CD4-positive, alpha-beta T cell (primary cell): ENCODE measurements at places on chromosomes 12 and 14.

- DNase-seq, result no peak
Measured at GRCh38 chr12:92539110-92539749, 163.6 kb upstream of the PLEKHG7 start.

DNA sequence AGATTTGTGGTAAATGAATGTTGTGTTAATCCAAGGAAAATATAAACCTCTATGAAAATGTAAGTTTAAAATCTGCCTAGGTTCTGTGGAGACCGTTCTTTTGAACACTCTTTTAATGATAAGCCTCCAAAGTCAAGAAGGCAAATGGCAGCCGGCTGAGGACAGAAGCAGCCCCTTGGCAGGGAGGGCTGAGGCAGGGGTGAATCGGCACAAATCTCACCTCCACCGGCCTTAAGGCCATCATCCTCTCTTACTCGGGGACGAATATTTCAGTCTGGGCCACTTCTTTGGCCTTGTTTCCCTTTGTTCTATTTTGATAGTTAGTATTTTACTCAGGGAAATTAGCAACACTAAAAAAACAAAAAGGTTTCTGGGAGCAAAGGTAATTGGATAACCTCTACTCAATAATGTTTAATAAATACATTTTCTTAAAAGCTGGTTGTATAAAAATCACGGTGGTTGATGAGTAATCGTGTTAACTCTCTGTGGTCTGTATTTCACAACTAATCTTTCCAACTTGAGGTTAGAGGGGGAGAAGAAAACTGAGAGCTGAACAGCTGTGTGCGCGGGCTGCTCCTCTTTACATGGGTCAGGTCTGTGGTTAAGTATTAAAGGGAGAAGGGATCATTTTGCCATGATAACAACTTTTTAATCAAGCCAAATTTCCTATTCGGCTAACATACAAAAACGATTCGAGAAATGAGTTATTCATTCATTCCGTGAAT lies 18.6 kb downstream of the LGMN start:
- no peak for DNase-seq

DNA sequence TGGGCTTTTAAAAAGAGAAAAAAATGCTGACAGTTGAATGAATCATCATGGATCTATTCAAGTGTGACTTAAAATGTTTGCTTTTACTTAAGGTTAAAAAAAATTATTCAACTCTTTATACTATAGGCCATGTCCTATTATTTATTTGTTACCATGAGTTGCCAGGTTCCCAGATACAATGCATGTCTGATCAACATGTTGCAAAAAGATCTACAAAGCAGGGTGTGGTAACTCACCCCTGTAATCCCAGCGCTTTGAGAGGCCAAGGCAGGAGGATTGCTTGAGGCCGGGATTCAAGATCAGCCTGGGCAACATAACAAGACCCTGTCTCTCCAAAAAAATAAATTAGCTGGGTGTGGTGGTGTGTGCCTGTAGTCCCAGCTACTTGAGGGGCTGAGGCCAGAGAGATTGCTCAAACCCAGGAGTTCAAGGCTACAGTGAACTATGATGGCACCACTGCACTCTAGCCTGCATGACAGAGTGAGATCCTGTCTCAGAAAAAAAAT lies 460.8 kb downstream of the BCAT1 start:
- DNase-seq, result no peak

DNA sequence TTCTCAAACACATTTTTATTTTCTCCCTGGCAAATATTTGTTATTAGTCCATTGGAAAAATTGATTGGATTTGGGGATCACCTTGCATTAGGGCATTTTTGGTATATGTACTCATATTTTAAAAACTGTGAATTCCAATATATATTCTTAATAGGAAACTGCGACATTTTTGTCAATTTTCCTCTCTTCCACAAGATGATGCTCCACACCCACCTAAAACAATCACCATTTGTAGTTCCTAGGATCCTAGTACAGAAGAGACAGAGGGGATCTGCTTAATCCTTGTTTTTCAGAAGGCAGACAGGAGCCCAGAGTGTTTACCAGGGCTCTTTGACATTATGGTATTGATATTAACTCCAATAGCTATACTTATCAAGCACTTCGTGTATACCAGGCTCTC lies 22.8 kb upstream of the OASL start:
- DNase-seq, result no peak

- DNase-seq, result peak; percentile 78
Measured at GRCh38 chr12:112906712-112907414, at the start of gene OAS1. Gene OAS1, plus strand, starts transcription at chr12:112906962. Its CDS starts 78 bp downstream, at chr12:112907040.

DNA sequence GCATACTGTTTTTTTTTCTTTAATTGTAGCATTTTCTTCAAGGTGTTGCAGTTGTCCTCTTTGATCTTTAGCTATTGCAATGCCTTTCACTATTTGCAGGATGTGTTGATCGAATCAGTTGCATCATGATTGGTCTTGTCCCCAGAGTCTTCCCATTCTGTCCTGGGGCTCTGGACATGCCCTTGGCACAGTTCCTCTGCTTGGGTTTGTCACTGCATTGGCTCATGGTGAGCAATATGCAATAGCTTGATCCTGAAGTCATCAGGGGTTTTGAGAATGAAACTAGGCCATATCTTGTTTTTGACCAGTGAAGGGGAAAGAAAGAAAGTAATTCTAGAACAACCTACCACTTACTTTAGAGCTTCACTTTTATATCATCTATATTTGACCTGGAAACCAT lies 281.5 kb downstream of the TMEM117 start:
- no peak for DNase-seq
